T-helper 17 cell (primary cell): ENCODE measurements at places on chromosomes 4 and X.

DNA sequence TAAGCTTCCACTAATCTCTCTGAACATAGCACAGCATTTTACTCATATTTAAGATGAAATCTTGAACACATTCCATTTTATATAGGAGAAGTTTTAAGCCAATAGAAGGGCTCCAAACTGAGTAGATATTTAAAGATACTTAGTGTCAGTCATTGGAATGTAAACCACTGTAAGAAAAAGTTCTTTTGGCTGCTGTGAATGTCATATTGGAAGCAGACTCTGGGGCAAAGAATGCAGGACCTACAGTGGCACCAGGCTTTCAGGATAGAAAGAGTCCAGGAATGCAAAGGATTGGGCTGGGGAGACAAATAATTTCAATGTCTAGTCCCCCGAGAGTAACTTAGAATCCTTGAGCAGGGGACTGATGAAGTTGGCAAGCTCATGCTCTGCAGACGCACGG, 1047.7 kb downstream of the STIM2 start:
- no peak for DNase-seq

- DNase-seq, result no peak
Measured at GRCh38 chr4:133157460-133158160, 8.5 kb downstream of the PCDH10 start.

DNA sequence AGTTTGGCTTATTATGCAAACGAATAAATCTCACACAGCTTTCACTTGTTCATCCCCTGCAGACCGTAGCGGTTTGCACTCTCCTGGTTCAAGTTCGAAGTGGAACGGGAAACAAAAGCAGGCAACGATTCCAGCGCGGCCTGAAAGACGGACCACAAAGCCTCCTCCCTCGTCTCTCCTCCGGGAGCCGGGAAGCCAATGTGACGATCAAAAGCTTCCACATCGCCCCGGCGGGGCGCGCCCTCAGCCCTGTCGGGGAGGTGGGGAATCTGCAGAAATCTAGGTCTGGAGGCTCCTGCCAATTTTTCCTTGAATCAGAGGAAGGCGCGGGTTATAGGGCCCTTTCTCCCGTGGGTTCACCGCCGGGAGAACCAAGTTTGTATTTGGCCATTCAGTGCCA, 16.9 kb upstream of the ZIC3 start:
- no peak for DNase-seq

DNA sequence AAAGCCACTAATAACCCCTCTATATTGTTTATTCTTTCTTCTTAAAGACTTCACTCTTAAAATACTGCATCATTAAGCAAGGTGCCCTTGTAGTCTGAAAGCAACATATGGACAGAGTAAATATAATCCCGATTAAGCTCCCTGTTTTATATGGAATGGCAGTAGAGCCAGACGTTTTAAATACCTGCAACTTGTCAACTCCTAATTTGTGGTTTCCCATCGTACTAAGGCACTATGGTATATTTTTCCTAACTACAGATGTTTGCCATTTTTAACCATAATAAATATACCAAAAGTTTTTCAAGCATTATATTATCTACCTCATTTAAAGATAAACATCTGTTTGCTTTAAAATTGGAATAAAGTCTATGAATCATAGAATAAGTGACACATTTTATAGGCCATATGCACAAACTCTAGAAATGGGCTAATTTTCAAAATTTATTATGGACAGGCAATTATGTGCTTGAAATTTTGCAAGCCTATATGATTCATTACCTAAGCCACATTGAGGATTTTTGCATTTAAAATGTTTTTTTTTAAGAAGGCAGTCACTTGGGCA, 194.6 kb downstream of the FRMPD4 start:
- no peak for DNase-seq

DNA sequence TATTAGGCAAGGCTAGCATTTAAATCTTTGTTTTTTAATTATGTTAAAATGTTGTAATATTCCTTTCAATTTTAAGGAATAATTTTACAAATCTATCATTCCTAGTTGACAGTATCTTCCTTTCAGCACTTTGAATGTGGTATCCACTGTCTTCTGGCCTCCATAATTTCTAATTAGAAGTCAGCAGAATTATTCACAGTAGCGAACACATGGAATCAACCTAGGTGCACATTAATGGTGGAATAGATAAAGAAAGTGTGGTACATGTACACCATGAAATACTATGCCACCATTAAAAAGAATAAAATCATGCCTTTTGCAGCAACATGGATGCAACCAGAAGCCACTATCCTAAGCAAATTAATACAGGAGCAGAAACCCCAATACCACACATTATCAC, 1887.8 kb downstream of the PCDH7 start:
- DNase-seq, result no peak

GRCh38 chr4:156560701-156561100, 410.9 kb downstream of the PDGFC start:
- no peak for DNase-seq

DNA sequence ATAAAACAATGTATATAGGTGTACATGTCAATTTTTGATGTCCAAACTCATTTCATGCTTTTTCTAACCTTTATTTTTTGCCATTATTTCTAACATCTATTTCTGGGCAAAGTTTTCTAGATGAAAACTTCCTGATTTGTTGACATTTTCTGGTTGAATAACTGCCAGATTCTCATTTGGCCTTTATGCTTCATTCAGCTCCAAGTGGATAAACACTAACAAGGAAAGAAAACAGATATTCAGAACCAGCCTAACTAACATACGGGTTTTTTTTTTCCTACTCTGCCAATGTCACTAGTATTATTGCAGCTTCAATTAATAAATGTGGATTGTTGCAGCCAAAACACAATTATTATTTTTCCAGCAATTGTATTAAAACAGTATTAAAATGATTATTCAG, 50.9 kb upstream of the RAP1GDS1 start:
- DNase-seq, result no peak
